RPMI7951 (cell line): ENCODE measurements at places on chromosomes 16 and 17.

GRCh38 chr16:51305337-51305736 is 154.3 kb upstream of the SALL1 start:
- DNase-seq: no peak

- no peak for DNase-seq
Measured at GRCh38 chr16:67036323-67036741, 7.4 kb downstream of the CBFB start.

- DNase-seq: no peak
Measured at GRCh38 chr17:74541176-74542111, 4.5 kb downstream of the CD300C start.

- DNase-seq: peak; percentile 45
Measured at GRCh38 chr16:49856672-49857330, 889 bp upstream of the ZNF423 start.

- no peak for DNase-seq
Measured at GRCh38 chr17:6596941-6597340, 40.6 kb upstream of the PITPNM3 start.

GRCh38 chr17:40417258-40417608 is 463 bp downstream of the TOP2A start:
- DNase-seq: peak; percentile 18

GRCh38 chr17:38585056-38585917 is 20.5 kb downstream of the SRCIN1 start:
- no peak for DNase-seq

DNA sequence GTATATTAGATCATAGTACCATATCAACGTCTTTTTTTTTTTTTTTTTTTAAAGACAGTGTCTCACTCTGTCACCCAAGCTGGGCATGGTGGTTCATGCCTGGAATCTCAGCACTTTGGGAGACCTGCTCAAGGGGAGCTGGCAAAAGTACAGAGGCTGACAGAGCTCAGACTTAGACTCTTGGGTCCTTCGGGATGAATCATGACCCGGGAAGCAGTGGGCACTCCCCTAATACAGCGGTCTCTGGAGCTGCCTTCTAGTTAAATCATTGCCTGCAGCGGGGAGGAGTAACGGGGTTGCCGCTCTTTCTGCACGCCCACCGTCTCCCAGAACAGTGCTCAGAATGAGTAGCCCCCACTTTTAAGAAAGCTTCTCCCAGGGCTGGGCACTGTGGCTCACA is 174.4 kb downstream of the CPPED1 start:
- peak; percentile 24 for DNase-seq

GRCh38 chr17:82239926-82240505 is 11.2 kb downstream of the SLC16A3 start:
- DNase-seq: no peak

DNA sequence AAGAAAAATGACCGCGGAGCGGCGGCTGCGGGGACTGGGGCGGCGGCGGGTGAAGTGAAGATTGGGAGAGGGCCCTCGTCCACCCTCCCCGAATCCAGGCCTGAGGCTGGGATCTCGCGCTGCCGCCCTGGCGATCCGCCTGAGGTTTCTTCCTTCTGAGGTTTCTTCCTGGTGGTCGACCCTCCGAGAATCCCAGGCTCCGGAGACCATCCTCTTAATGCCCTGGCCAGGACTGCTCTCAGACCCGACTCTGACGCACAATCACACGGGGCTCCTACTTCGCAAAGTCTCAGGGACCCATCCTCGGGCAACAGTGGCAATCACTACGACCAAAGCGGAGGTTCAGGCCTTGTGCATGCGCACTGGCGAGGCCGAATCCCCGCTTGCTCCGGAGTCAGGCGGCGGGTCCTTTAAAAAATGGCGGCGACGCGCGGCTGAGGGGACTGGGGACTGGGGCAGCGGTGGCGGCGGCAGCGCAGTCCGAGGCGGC is 18.0 kb upstream of the KCNJ18 start:
- DNase-seq: no peak

GRCh38 chr16:10558305-10558704 is 22.1 kb downstream of the EMP2 start:
- DNase-seq: no peak

DNA sequence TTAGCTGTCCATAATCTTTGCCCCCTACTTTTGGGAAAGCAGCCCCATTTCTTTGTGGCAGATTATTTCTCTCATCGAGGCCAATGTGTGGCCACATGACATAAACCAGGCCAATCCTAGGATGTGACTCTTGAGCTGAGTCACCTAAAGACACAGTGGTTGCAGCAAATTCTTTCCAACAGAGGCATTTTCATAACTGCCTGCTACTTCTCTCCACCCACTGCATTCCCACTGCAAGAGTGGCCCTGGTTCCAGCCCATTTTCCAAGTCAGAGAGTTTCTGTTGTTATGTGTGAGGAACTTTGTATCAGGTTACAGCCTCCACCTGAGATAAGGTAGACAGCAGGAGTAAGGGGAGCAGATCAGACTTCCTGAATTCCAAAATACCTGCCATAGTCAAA is 195.2 kb downstream of the RGS9 start:
- DNase-seq: peak; percentile 43

DNA sequence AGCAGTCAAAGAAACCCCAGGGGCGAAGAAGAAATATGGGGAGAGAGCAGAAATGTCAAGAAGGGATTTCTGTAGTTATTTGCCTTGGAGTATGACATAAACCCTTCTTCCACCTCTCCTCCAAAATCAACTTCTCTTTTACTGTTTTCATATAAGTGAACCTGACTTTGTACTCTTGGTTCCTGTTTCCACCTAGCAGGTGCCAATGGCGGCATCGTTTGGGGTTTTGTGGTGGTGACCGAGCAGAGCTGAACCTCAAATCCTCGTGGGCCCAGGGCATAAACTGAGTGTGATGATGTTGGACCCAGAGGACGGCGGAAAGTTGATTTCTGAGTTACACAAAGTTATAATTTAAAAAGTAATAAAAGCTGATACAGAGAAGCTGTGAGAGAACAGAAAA is 39.6 kb upstream of the PSMD7 start:
- no peak for DNase-seq

GRCh38 chr17:75065562-75066151 is 18.6 kb downstream of the KCTD2 start:
- no peak for DNase-seq

DNA sequence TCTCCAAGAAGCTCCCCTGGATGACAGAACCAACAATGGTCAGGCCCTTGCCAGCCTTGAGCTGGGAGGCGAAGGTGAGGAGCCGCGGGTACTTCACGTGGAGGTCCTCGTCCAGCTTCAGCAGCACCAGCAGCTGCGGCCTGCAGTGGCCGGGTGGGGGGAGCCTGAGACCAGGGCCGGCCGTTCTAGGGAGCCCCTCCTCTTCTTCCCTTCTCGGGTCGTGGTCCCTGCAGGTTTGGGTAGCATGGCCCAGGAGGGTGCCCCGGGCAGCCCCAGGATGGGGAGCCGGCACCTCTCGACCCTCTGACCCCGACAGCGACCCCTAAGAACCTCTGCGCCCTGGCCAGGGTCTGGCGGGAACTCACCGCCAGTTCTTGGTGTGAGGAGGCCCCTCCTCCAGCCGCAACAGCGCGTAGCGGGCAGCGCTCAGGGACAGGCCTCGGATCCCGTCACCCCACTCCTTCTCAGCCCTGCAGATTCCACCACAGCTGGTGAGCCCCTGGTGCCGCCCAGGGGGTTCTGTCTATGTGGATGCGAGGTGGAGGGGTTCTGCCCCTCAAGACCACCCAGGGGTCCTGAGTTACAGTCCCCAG is 3.1 kb upstream of the LCAT start:
- no peak for DNase-seq

DNA sequence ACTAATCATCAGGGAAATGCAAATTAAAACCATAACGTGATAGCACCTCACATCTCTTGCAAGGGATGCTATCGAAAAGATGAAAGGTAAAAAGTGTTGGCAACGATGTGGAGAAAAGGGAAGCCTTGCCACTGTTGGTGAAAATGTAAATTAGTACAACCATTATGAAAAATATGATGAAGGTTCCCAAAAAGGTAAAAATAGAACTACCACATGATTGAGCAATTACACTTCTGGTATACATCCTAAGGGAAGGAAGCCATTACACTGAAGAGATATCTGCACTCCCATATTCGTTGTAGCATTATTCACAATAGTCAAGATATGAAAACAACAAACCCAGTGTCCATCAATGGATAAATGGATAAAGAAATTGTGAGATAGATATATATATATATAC is 21.5 kb downstream of the ABCA10 start:
- no peak for DNase-seq

- peak; percentile 65 for DNase-seq
Measured at GRCh38 chr17:43442711-43443110, 41.1 kb upstream of the DHX8 start.

DNA sequence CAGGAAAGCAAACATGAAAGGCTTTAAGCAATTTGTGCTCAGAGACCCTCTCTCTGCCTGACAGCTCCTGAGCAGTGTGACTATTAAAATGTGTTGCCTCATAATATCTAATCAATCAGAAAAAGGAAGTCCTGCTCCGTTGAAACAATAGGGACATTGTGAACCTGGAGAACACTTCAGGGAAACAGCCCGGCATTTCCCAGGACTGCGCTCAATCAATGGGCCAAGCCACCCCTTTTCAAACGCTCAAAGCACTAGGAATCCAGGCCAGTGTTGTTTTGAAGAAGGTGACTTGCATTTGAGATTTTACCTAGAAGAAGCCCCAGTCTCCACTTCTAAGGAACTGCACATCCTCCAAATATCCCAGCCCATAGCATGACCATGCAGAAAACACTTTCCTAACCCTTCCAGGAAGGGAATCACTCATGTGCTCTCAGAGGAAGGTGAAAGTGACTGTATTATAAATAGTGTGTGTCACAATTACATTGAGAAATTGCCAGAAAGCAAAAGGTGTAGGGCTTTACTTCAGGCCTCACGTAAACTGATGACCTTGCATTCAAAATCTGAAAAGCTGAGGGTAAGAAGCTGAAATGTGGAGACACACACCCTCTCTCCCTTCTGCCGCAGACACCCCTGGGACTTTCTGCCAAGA is 19.4 kb downstream of the CDRT4 start:
- no peak for DNase-seq

GRCh38 chr17:75440738-75441448 is 15.5 kb upstream of the TMEM94 start:
- DNase-seq: no peak

DNA sequence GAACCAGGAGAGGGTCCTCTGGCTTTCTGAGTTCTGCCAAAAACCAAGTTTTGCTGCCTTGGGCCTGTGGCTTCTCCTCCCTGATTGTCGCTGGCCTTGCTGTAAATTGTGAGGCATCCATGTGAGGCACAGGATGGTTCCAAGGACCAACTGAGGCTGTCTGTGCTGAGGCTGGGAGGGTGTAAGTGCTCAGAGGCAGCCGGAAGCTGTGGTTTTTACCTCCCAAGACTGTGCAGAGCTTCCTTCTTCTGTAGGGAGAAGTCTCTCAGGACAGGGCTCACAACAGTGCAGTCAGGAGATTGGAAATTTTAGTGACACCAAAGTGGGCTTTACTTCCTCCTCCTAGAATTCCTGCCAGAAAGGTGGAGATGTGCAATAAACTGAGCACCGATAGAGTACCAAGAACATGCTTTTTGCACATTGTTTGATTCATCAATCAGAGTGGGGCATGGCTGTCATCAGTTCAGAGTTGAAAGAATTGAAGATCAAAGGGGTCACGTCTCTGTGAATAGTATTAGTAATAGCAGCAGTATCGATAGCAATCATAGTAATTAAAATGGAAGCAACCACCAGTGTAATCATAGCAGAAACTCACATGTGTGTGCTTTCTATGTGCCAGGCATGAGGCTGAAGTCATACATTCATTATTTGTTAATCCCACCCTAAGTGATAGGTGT is 467.1 kb downstream of the WWOX start:
- no peak for DNase-seq

DNA sequence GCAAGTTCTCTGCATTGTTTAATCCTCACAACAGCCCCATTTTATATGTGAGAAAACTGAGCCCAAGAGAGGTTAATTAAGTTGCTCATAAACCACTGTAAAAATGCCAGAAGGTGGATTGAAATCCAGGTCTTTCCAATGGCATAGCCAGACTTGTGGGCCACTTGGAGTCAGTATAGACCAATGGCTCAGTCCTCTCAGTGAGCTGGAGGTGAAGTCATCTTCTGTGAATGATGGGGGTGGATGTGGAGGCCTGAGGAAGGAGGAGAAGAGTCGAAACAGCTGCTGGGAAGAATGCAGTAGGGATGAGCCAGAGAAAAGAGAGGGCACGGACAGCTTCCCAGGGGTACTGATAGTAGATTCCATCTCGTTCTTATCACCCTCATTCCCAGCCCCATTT is 213.4 kb downstream of the SOX9 start:
- peak; percentile 53 for DNase-seq

DNA sequence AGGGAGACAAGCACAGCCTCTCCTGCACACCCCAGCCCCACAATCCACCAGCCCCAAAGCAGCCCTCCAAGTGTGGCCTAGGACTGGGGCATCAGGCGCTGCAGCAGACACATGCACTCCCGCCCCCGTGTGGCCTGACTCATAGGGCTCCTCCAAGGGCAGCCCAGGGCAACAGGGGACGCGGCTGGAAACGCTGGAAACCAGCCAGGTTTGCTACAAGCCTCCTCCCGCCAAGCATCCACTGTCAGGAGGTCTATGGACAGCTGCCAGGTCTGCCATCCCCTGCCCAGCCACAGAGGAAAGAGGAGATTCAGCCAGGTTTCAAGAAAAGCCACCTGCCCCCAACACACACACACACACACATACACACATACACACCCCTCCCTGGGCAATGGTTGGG is 25.8 kb downstream of the SRCIN1 start:
- DNase-seq: peak; percentile 58

- DNase-seq: no peak
Measured at GRCh38 chr16:61024180-61024900, 1011.9 kb downstream of the CDH8 start.

GRCh38 chr17:75521951-75522727 is 3.4 kb upstream of the LLGL2 start:
- DNase-seq: no peak

DNA sequence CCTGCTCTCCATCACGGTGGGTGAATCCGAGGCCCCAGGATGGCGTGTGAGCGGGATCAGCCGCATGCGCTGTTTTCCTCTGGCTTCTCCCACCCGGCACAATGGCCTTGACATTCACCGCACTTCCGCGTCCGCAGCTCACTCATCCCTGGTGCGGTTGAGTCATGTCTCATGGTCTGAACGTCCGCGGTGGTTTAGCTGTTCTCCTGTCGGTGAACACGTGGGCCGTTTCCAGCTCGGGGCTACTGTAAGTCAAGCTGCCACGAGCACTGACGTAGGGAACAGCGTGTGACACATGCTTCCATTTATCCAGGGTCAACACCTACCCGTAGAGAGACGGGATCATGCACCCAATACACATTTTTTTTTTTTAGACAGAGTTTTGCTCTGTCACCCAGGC is 15.3 kb upstream of the CACNA1H start:
- DNase-seq: peak; percentile 90

GRCh38 chr16:67857547-67858233 is 10.2 kb upstream of the CENPT start:
- peak; percentile 89 for DNase-seq
